Activated CD4-positive, CD25-positive, alpha-beta regulatory T cell (primary cell): ENCODE measurements at places on chromosomes 3 and 15.

DNA sequence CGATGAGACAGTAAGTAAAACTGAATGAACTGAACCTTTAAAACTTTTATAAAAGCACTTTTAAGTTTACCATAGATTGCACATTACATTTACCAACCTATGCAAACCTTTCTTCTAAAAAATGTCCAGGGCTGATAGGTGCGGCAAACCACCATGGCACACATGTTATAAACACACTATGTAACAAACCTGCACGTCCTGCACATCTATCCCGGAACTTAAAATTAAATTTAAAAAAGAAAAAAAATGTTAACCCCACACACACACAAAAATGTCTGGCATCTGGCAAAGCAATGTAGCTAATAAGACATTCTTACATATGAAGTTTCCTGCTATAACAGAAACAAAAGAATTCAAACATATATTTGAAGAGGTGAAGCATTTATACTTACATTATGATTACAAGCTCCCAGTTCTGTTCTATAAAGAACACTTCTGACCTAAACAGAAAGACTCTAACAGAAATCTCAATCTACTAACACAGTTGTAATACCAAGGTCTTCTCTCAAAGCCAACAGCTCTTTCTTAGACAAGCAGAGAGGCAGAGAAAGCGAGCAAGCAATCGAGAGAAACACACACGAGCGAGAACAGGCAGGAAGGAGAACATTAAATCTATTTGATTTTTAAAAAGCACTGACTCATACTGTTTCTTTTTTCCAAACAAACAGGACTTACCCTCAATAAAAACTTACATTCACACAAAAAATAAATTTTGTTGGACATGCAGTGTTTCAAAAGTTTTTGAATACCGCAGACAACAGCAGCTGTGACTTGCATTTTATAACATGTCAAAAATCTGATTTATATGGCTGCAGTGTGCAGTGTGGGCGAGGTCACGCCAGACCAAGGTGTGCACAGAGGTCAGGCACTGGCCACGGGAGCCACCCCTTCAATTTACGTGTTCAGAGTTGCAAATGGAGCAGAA is at the start of gene NRG4:
Gene NRG4, minus strand, starts transcription at position 798 of the 925 bp plus-strand sequence. CDS start 1,194 bp downstream, outside the sequence.
- no peak for DNase-seq

DNA sequence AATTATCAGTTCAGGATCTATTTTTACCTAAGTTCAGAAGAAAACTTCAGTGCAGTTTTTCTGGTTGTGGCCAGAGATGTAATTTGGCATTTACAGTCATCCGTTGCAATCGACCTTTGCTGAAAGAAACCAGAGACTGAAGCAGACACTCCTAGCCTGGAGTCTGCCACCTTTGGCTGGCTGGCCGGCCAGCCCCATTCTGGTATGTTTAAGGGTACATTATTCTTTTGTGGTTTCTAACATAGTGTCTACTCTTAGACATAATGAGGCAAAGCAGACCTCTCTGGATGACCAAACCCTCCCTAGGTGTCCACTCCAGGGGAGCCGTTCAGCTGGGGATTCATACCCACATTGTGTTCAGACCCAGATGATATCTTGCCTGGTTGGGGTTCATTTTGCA is 275.9 kb upstream of the TPM1 start:
- DNase-seq, result no peak

- DNase-seq, result no peak
Observed at GRCh38 chr15:29924750-29925149, 102.5 kb upstream of the TJP1 start.

DNA sequence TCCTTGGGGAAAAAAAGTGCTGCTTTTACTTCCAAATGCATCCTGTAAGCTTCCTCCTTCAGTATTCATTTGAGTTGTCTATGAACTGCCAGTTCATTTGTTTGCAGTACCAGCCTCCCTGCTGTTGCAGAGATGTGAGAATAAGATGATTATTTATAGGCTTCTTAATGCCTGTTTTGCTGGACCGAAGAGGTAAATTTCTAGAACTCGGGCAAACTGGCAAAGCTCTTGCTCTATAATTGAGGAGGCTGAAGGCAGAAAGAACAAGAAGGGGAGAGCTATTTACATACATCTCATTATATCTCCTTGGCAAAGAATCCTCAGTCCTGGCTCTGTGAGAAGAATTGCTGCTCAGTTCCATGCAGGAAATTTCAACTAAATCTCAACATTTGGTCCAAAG is 790.4 kb downstream of the GRM7 start:
- DNase-seq, result no peak

- no peak for DNase-seq
Observed at GRCh38 chr3:111076732-111077131, 5.1 kb downstream of the NECTIN3 start.

GRCh38 chr3:7328339-7328738 is 467.4 kb downstream of the GRM7 start:
- no peak for DNase-seq
